ENCODE measurements at places on chromosomes 2 and 18.

DNA sequence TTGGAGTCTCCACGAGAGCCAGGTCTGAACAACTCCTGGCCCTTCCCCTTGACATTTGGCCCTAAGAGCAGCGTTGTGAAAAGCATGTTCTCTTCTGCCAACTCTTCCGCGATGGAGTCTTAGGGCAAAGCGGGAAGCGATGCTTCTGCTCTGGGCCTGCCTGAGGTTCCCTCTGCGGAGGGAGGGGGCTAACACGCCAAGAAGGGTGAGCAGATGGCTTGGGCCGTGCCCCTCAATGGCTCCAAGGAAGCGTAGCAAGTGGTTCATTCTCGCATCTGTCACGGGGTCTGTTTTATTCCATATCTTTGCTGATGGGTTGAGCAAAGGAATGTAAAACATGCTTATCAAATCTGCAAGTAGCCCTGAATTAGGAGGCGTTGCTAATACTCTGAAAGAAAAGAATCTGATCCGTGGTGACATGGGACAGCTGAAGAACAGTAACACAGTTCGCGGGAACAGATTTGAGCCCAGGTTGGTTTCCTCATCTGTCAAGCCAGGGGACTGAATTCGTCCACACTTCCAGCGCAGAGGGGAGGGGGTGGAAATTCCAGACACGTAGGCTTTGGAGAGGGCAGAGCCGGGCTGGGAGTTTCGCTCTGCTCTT lies 38.0 kb downstream of the DNMT3A start:
- no peak for DNase-seq

GRCh38 chr2:150088538-150088937 lies 398.9 kb downstream of the RND3 start:
- no peak for DNase-seq

DNA sequence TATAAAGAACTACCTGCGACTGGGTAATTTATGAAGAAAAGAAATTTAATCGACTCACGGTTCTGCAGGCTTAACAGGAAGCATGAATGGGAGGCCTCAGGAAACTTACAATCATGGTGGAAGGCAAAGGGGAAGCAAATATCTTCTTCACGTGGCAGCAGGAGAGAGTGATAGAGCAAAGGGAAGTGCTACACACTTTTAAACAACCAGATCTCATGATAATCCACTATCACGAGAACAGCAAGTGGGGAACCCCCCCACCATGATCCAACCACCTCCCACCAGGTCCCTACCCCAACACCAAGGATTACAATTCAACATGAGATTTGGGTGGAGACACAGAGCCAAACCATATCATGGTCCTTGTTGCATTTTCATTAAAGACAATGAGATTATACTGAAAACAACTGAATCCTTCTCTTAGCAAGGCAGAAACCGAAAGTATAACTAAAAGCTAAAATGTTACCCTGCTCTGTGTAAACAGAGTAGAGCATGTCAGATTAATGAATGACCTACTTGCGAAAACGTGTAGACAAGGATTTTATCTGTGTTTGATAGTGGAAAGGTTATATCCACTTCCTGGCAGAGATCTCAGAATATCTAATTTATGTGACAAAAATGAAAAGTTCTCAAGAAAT lies 60.1 kb upstream of the RBBP8 start:
- DNase-seq, result no peak

GRCh38 chr2:78541451-78542267 lies 483.8 kb upstream of the REG3G start:
- no peak for DNase-seq

DNA sequence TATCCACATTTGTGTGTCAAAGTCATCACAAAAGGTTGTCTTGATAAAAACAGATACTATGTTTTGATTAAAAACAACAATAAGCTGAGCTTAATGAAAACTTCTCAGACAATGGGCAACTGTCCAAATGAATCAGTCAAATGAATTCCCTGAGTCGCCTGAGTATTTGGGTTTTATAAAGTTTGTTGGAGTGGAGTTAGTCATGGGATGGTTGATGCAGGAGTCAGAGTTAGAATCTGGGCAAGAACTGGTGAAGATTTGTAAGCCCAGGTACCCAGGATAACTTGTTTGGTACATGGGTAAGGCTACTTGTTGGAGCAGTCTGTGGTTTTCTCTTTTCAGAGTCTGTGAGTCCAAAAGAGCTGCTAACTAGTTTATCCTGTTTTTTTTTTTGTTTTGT lies 34.4 kb upstream of the RAPGEF4 start:
- no peak for DNase-seq

DNA sequence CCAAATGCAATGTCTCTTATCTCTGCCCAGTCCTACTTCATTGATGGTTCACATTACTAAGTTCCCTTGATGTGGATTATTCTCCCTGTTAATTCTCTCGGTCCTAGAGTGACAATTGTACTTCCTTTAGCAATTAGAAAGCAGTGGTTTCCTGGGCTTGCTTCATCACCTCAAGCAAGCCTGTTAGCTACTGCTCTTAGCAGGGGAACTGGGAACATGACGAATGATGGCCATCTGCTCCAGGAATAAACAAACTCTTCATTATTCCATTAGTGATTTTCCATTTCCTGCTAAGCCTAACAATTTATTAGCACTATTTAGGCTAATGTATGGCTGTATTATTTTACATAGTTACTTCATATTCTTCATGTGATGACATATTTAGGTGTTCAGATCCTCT lies 331.8 kb downstream of the MTX2 start:
- no peak for DNase-seq

- no peak for DNase-seq
These were observed 793.0 kb upstream of the ACVR2A start for GRCh38 chr2:147051814-147052213.

DNA sequence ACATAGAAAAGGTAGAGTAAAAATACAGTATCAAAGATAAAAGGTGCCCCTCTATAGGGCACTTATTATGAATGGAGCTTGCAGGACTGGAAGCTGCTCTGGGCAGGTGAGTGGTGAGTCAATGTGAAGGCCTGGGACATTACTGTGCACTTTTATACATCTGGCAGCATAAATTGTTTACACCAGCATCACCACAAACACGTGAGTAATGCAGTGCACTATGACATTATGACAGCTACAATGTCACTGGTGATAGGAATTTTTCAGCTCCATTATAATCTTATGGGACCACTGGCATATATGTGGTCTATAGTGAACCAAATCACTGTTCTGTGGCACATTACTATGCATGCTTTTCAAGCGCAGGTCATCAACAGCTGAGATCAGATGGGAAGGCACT lies 48.1 kb downstream of the TPGS2 start:
- no peak for DNase-seq

- DNase-seq, result no peak
These were observed 113.2 kb downstream of the BCL11A start for GRCh38 chr2:60440079-60440766.

DNA sequence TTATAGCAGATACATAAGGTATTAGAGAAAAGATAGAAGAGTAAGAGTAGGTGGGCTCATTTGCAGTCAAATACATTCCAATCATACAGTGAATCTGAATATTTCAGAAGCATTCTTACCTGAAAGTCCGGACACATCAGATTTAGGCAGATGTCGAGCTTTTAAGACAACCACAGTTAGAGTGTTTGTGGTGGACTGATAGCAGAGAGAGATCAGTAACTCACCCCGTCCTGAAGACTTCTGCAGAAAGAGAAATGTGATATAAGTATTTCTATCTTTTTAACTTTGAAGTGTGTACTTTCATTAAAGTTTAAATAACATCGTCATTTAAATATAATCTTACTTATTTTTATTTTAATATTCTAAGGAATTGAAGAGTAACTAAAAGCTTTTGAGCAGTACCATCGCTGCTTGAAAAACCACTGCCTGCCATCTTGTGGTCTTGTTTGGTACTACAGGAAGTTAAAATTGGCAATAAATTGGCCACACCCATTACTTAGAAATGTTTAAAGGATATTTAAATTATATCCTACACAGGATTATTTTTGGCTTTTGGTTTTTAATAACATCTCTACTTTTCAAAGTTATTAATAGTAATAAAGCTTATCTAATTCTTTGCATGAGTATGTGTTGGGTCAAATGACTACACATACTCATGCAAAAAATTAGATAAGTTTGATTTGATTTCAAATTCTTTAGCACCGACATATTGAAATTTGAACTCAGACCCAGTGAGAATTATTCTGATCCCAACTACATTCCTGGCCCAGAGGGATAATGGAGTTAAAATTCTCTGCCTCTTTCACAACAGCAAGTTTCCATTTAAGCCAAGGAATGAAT lies 5.5 kb downstream of the SYT4 start:
- DNase-seq, result no peak

DNA sequence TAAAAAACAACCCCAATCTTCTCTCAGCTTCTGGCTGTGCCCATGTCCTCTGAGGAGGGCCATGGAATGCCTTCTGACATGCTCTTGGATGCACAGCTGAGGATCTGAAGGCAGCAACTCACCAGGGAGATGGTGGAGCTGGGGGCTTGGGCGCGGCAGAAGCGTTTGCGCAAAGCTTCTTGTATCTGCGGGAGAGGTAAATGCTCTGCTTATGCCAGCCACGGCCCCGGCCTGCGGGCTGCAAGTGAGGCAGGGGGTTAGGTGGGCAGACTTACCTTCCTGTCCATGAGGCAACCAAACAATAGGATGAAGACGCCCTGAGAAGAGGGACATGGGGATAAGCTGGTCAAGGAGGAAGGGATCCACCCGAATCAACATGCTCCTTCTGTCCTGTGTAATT lies 36.0 kb upstream of the SELENOI start:
- DNase-seq, result no peak

- DNase-seq, result no peak
These were observed 57.3 kb downstream of the GTF2A1L start for GRCh38 chr2:48674933-48675332.

DNA sequence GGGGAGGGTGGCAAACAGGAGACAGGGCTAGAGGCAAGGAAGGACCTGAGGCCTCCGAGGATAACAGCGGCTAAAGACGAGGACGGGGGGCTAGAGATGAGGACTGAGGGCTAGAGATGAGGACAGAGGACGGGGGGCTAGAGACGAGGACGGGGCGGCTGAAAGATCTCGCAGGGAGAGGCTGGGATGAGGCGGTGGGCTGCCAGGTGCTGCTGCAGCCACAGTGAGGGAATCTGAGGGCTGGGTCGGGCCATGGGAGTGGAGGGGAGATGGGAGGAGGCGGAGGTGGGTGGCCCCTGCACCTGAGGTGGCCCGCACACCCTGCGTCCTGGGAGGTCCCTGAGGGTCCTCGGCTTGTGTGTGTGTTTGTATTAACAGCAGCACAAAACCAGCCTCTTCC lies 350.2 kb upstream of the SALL3 start:
- no peak for DNase-seq

GRCh38 chr2:153043385-153043784 lies 325.0 kb downstream of the ARL6IP6 start:
- DNase-seq, result no peak

DNA sequence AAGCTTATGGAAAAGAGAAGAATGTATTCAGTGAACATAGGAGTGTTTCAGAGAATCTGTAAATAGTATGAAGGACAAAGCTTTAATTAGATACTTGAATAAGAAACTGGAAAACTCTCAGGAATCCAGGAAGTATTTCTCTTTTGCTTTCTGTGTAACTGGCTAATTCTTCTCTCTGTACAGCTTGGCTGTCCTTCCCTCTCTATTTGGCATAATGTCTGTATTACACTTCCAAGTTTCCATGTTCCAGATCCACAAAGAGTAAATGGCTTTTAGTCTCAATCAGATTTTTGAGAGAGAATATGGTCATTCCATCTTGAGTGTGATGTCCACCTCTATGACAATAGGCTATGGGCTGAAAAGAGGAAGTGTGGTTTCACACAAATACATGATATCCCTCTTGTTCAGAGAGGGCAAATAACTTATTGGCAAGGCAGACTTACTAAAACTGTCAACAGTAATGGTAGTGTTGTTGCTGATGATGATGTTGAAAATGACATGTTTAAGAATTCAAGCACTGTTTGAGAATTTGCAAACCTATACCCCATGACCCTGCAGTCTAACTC lies 129.2 kb upstream of the ERBB4 start:
- DNase-seq, result no peak

DNA sequence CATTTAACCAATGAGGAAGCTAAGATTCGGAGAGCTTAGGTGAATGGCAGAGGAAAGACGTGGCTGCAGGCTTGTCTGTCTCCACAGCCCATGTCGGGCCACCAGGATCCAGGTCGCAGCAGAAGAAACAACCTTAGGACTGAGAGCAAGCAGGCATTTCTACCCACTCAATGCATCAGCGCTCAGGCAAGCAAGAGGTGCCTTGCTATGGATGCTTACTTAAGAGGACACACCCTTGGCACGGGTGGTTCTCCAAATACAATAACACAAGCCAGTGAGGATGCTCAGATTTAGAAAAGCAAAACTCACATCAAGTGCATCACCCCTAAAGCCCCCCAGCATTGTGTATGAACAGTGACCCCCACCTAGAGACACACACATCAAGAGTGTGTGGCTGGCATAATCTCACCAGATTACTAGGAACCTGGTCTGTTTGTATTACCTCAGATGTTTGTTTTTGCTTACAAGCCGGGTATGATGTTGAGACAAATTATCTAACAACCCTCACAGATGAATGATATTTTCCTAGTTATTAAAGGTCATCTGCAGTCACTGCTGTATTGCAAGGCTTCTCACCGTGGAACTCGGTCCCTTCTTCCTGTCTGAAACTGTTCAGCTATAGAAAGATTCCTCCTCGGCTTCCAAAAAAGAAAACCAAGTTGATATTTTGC lies 34.2 kb upstream of the NPAS2 start:
- DNase-seq, result no peak

DNA sequence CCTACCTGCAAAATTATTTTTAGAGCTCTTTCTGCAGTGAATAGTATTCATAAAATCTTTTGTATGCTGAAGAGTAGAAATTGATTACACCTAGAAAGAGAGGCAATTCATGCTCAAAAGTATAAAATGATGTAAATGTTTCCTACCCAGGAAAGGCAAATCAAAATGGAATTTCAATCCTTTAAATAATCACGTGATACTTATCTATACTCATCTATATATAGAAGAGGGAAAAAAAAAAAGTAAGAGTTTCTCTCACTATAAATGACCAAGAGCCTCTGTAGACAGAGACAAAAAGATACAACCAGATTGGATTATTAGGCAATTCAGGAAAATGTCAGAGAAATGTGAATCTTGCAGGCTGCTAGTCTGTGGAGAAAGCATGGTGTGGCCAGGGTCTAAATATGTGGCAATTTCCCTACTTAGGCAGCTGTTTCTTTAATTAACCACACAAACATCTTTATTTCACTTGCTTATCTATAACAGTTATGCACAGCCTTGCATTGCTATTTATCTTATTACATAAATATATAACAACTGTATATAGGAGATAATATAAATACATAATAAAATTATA lies 39.5 kb downstream of the METTL8 start:
- no peak for DNase-seq

GRCh38 chr2:105416156-105416555 lies 17.3 kb upstream of the FHL2 start:
- DNase-seq, result no peak

GRCh38 chr2:200968162-200968561 lies 4.7 kb upstream of the ORC2 start:
- DNase-seq, result no peak

DNA sequence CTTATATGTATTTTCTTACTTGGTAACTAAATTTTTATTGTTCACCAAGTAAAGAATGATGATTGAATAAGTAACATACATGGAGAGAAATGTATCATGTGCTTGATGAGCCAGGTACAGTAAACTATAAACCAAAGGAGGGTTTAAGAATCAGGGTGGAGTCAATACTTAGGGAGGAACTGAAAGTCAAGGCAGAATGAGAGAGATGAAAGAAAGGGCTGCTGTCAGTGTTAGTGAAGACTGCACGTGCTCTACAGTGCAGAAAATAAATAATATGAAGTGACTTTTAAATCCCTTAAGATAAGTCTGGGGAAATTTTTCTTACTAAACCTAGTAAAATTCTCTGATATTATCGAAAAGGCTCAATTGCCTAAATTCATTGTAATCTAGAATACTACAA lies 986.0 kb downstream of the DSC3 start:
- DNase-seq, result no peak

- DNase-seq, result no peak
These were observed 62.3 kb downstream of the NGEF start for GRCh38 chr2:232950751-232951150.
